ENCODE measurements at places on chromosomes 6 and 20.

- no peak for DNase-seq
Observed at GRCh38 chr20:54590856-54591255, 115.5 kb downstream of the DOK5 start.

- DNase-seq: no peak
Observed at GRCh38 chr6:345747-346385, 45.7 kb upstream of the IRF4 start.

- DNase-seq: no peak
Observed at GRCh38 chr20:1968964-1969363, 24.9 kb downstream of the PDYN start.

GRCh38 chr20:46494077-46494476 is 19.3 kb downstream of the ZNF334 start:
- no peak for DNase-seq

GRCh38 chr20:60295214-60295613 is 337.0 kb downstream of the CDH26 start:
- DNase-seq: no peak

- DNase-seq: peak; percentile 29
Observed at GRCh38 chr6:5813625-5814027, 193.1 kb downstream of the NRN1 start.

- DNase-seq: no peak
Observed at GRCh38 chr20:51008718-51009117, 14.2 kb downstream of the KCNG1 start.

DNA sequence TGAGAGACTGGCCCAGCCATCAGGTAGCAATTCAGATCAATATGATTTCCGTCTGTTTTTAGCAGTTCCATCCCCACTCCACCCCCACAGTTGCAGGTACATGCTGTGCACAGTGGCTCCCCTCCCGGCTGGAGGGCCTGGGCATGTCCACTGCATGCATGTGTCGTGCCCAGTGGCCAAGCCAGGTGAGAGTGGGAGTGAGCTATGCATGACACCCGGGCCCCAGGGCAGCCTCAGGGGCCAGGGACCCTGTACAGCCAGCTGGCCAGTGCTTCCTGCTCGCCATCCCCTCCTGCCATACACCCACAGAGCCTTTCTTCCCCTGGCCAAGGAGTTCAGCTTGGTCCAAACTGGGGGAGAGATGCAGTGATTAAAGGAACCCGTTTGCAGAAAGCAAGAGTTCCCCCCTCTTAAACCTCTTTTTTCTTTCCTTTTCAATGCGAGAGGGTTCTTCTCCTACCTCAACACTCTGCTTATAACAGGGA is 135.3 kb downstream of the THBS2 start:
- no peak for DNase-seq

DNA sequence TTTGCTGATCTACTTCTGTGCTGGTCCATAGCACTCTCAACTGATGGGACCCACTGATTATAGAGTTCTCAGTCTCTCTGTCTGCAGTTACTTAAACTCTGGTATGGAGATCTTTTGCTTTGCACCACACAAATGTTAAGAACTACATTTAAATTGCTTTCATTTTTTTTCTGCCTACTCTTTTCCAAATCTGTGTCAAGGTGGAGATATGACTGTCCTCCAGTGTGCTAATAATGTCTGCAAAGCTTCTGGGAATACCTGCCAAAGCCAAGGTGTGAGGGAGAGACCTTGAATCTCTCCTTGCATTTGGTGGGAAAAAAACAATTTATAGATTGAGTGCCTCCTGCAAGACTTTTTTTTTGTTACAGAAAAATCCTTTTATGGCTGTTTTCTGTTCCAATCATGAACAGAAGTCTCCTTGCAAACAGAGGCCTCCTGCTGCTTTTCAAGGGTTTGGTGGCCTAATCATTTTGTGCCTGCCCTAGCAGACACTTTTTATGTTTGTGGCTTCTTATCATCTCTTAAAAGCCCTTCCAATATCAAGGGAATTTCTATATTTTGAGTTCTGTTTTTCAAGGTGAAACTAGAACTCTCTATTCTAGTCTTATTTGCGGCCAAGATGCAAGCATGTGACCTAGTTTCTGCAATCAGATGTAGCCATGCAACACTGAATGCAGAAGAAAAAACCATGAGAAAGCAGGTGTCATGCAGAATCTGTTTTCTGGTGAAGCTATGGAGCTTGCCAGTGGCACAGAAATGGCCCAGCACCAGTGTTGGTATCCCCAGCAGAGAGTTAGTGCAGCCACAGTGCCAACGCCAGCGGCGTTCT is 23.2 kb upstream of the AKIRIN2 start:
- DNase-seq: no peak

DNA sequence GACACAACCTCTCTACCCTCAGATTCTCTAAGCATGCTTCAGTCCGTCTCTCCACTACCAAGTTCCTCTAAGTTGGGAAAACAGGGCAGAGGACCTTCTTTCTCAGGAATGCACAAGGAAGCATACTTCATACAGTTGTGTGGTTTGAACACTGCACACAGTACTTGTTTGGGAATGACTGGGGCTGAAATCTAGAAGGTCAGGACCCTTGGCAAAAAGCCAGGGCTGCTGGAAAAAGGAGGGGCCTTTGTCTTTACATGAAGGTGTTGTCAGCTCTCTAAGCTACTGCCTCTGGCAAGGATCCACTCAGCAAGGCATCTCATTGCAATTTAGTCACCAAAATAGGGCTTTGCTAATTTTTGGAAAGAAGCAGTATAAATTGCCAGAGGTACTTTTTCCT is 20.7 kb upstream of the HEY2 start:
- no peak for DNase-seq

- DNase-seq: no peak
Observed at GRCh38 chr6:113857556-113858479, 673 bp downstream of the MARCKS start.

GRCh38 chr6:32472781-32473375 is 33.2 kb downstream of the HLA-DRA start:
- peak; percentile 4 for DNase-seq

DNA sequence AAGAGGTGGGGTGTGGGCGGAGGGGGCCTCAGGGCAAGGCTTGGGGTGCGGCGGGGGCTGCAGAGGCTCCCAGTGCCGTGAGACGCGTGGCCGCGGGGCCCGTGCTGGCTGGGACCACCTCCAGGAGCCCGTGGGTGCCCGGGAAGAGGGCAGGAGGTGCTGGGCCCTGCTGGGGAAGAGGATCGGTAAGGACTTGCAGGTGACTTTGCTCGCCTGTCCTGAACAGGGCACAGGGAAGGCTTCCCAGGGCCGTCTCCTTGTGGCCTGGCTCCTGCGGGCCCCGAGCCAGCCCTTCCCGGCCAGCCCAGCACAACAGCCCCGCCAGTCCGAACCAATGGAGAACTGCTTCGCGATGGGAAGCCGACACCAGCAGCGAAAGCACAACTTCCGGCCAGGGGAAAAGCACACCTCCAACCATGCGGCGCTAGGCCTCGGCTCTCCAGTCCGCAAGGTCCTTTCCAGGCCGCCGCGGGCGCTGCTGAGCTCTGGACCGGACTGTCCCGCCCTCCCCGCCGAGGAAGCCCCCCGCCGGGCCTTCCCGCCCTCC is 32.3 kb downstream of the IRF4 start:
- no peak for DNase-seq

GRCh38 chr20:48750941-48751635 is 76.7 kb downstream of the PREX1 start:
- DNase-seq: peak; percentile 60

DNA sequence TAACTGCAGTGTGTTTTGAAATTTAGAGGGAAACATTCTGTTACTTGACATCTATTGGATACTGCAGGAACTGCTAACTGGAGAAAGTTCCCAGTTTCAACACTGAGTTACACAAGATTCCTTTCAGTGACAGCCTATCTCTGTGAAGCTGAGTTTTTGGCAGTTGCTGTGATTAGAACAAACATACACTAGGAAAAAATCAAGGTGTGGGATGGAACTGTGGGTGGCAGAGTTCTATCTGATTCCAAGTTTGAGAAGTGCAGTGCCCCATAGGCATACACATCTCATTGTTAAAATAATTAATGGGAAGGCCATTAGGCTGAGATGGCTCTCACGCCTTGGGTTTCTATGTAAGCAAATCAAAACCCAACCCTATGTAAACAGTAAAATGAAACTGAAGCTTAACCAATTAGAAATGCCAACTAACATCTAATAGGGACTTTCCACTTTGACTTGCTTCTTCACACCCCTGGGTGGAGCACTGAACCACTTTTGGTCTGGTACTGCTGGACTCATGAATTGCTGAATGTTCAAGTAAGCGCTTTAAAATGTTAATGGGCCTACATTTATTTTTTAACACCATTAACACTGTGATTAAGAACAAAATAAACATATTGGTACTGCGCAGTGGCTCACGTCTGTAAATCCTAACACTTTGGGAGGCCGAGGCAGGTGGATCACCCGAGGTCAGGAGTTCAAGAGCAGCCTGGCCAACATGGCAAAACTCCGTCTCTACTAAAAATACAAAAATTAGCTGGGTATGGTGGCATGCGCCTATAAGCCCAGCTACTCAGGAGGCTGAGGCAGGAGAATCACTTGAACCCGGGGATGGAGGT is 55.2 kb upstream of the TBC1D7 start:
- peak; percentile 76 for DNase-seq

- no peak for DNase-seq
Observed at GRCh38 chr20:62902926-62903615, 23.2 kb downstream of the DIDO1 start.

GRCh38 chr6:167137081-167137480 is 14.2 kb downstream of the CCR6 start:
- no peak for DNase-seq

DNA sequence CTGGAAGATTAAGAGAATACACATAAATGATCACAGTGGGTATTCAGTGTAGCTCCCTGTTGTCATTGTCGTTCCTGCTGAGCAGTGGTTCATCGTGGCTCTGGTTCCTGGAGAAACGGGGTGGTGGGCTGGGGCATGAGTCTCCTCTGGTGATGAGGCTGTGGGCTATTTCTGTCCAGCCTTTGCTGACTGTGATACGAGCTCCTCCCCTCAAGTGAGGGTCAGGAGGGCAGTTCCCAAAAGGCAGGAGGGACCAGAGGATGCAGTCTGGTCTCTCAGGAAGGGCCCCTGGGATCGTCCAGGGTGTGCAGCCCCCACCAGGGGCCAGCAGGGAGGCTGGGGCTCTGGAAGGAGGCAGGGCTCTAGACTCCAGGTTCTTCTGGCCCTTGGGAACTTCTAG is 31.1 kb upstream of the DLGAP4 start:
- no peak for DNase-seq

DNA sequence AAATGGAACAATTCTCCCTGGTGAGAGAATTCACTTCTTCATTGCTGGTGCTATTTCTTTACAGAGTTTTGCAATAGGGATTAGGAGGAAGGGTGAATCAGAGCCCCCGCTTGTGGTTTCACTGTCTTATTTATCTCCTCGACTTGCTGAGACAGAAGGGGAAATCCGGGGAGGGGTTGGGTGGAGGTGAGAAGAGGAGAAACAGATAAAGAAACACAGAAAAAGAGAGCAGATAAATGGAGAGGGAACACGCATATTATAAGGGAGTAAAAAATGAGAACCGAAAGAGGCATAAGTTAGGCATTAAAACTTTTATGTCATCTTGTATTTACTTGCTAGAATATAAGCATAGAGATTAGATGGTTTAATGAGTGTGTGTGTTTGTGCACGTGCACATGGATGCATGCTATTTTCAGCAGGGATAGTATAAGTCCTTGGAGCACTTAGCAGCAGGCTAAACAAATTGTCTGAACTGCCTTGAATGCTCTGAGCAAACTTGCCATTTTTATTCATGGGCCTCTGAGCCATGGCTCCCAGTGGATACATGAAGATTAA is 105.0 kb downstream of the OLIG3 start:
- peak; percentile 79 for DNase-seq

DNA sequence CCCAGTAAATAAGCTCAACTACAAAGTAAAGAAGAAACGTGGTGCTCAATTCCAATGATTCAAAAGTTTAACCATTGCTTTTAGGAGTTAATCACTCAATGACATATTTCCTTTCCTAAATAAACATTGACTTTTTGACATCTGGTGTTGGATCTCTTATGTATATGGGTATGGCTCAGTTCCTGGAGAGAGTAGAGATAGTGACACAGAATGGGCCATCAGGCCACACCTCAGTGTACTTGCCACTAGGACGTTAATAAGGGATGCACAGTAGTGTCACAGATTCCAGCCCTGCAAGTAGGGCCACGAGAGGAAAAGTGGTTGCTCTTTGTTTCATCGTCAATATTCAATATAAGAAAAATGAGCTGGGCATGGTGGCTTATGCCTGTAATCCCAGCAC is 48.9 kb upstream of the TXNDC5 start:
- DNase-seq: no peak

- DNase-seq: no peak
Observed at GRCh38 chr6:32475392-32476206, 35.9 kb downstream of the HLA-DRA start.

Data from CD4-positive, alpha-beta T cell treated with Interleukin-21 for 1 hour (primary cell).